ENCODE measurements at places on chromosomes 4 and X.

GRCh38 chr4:114997576-114998247 is 115.7 kb downstream of the NDST4 start:
- peak; percentile 27 for DNase-seq

- DNase-seq = peak; percentile 20
Measured at GRCh38 chrX:51420610-51421009, 75.8 kb downstream of the NUDT11 start.

DNA sequence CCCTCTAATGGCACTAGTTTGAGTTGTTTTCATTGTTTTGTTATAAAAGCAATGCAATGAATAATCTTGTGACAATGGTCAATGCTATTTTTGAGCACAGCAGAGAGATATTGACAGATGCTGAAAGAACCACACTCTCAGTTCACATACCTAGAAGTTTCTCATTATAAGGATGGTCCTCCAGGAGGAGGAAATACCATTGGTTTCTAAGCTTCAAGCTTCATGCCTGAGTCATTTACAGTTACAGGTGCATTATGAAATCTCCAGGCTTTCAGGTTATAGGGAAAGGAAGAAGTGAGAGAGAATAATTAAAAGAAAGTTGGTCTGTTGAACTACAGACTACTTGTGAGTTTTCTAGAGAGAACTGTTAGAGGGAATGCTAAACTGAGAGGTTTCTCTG is 75.3 kb downstream of the PWWP3B start:
- DNase-seq = no peak

GRCh38 chr4:120948382-120948781 is 25.9 kb upstream of the PRDM5 start:
- DNase-seq = no peak

DNA sequence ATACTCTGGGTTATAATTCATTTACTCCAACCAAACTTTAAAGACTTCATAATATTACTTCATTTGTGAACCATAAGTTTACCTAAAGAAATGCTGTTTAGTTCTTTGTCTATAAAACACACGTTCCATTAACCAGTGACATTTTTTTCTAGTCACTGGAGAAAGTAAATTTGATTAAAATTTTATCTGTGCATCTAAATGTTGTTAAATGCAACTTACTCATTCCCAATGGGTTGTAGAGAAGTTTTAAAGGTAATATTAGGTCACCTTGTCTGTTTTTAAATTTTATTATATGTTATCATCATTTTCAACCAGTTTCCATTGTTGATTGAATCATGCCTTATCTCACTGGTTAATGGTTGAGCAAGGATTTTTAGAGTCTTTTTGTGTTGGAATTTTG is 401.4 kb downstream of the CCSER1 start:
- DNase-seq = no peak

DNA sequence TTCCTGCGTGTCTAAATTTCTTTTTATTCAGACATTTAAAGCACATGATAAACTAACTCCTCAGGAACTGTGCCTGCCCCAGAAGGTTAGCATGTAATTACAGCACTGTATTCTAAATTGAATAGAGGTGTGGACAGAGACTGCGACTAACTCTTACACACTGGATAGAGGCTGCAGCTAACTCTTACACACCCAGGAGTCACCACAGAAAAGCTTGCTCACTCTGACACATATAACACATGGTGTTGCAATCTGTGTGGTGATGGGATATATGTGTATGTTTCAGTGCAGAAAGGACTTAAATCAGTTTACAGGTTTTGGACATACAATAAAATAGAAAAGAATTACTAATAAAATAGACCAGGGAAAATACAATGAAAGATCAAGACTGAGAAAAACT is 41.5 kb downstream of the SMAD1 start:
- DNase-seq = peak; percentile 34

GRCh38 chr4:6753103-6753560 is 29.4 kb upstream of the KIAA0232 start:
- DNase-seq = no peak

DNA sequence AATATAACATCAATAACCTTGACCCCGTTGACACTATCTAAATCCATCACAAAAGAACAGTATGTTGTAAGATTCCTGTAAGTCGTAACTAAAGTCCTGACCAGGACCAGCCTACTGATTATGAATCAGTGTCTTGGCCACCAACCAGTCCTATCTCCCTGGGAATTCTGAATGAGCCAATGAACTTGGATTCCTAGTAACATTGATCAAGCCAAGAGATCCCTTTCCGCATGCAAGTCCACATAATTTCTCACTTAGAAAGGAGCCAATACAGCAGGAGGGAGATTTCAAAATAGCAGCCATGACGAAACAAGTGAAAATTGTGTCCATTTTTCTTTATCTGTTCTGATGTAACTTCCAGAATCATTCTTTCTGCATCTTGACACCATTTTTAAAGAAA is 9.5 kb downstream of the XPNPEP2 start:
- peak; percentile 67 for DNase-seq

DNA sequence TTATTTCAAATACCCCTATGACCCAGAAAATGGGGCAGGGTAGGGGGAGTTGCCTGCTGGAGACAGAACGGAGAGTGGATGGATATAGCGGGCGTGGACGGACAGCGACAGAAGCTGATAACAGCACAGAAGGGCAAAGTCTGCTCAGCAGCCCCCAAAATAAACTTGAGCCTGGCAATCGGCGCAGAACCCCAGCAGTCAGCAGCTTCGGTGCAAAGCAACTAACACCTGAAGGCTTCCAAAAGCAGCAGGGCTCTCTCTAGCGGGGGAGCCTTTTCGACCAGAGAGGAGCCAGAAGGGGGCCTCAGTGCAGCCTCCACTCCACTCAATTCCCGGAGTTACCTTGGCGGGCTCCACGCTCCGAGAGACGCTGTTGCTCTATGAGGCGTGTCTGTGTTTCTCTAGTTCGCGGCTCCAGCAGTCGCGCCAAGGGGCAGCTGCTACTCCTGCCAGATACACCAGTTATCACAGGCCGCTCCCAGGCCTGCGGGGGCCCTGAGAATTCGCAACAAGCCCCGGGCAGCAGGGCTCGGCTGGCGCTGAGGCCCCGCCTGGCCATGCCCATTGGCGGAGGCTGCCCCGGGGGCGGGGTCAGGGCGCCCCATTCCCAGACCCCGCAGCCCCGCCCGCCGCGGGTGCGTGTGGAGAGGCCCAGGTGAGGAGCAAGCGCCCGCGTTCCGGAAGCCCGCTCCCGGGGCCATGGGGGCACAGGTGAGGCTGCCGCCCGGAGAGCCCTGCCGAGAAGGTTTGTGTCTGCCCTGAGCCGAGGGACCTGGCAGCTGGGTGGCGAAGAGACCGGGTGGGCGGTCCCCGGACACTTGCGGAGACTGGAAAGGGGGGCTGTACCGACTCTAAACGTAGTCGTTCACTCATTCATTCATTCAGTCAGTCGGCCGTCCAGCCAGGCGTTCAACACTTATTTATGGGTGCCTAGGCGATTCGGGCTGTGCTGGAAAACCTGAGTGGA is at the start of the genes CNGA1 and NIPAL1:
Gene CNGA1 (minus strand): TSS at position 541 of the 967 bp plus-strand sequence. CDS start 63,992 bp downstream, outside the sequence.
Gene NIPAL1 (plus strand): TSS at position 632 of the 967 bp plus-strand sequence. CDS start 68 bp downstream, at position 700.
- peak; percentile 54 for DNase-seq

- DNase-seq = peak; percentile 17
Measured at GRCh38 chr4:55125087-55125721, at the start of gene KDR. Gene KDR (minus strand): TSS chr4:55125595. CDS start chr4:55125293, 302 bp downstream.

GRCh38 chr4:3044870-3045819 is 29.2 kb downstream of the HTT-AS start:
- peak; percentile 67 for DNase-seq

DNA sequence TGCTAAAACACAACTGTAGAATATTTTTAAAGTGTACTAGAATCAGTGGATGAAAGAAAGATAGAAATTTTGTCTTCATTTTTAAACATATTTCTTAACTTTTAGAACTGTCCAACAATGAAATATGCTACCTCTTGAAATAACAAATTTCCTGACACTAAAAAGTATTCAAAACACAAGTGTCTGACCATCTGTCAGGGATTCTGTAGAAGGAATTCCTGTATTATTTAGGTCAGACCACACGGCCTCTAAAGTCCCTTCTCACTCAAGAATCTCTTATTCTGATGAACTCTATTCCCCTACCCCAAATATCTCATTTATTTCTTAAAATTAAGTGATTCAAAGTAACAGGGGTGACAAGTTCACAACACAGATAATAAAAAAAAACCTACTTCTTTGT is 99.1 kb downstream of the MAML3 start:
- no peak for DNase-seq

DNA sequence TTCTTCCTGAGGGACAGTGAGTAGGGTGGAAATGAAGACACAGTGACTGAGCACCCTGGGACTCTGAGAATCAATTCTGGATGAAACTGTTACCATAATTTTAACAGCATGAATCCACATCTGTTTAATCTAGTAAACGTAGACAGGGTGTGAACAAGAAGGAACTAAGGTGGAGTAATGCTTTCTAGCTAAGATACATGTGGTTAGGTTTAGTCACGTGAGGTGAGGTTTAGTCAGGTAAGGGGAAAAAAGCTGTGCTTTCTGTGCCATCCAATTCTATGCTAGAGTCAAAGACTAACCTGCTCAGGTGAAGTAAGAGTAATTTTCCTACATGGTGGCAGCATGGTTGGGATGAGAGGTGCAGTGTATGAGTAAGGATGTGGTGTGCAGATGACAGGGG is 54.0 kb upstream of the C4orf54 start:
- no peak for DNase-seq

All from fibroblast of skin of right biceps (primary cell).